CD4-positive, alpha-beta T cell (primary cell): ENCODE measurements at places on chromosomes 11 and 22. TPM values are rescaled to one million over a fixed set of nuclear protein-coding genes. Genes with fewer than 3 reads are reported as not detected.

GRCh38 chr11:24683583-24683982 lies 186.7 kb downstream of the LUZP2 start:
- no peak for DNase-seq

GRCh38 chr11:74696500-74696899 lies 34.7 kb downstream of the CHRDL2 start:
- no peak for DNase-seq

GRCh38 chr11:60914633-60915247 lies 782 bp downstream of the TMEM109 start:
- no peak for DNase-seq

GRCh38 chr11:93908689-93909088 lies 58.3 kb upstream of the VSTM5 start:
- DNase-seq, result no peak

GRCh38 chr11:100942016-100942415 lies 187.6 kb downstream of the PGR start:
- DNase-seq, result no peak

DNA sequence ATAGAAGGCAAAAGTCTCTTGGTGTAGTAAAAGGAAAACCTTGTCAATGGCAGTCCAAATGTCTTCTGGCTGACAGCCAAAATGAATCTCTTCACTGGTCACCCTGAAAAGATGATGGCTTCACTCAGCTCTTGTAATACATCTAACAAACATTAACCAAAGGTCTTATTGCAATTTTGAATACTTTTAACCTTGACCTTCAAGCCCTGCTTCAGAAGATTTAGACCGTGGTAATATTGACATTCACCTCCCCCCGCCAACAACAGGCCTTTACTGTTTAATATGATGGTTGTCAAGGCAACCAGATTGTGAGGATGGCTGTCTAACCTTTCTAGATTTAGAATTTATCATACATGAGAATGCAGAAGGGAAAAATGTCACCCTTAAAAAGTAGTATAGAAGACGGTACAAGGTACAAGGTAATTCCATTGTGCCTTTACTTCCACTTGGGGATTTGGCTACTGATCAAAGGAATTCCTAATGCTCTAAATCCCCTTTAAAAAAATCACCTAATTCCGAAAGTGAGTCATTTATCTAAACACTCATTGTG lies 342.3 kb downstream of the LARGE1 start:
- DNase-seq, result no peak

The FERMT3 gene
- total RNA-seq, result 55.8 TPM

The GNAZ gene
- total RNA-seq, result 0.38 TPM

The SYNGR1 gene
- total RNA-seq, result 0.44 TPM

The OR8D4 gene
- not detected for total RNA-seq

The TMEM132A gene
- total RNA-seq, result not detected

DNA sequence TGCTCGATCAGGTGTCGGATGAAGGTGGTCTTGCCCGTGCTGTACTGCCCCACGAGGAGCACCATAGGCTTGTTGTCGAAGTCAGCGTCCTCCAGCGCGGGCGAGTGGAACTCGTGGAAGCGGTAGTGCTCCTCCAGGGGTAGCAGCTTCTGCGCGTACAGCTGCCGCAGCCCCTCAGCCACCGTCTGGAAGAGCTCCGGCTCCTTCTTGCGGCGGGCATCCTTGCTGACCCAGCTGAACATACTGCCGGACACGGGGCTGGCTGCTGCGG lies 263 bp downstream of the EHD1 start:
- DNase-seq, result no peak

The PES1 gene
- total RNA-seq, result 30.5 TPM

DNA sequence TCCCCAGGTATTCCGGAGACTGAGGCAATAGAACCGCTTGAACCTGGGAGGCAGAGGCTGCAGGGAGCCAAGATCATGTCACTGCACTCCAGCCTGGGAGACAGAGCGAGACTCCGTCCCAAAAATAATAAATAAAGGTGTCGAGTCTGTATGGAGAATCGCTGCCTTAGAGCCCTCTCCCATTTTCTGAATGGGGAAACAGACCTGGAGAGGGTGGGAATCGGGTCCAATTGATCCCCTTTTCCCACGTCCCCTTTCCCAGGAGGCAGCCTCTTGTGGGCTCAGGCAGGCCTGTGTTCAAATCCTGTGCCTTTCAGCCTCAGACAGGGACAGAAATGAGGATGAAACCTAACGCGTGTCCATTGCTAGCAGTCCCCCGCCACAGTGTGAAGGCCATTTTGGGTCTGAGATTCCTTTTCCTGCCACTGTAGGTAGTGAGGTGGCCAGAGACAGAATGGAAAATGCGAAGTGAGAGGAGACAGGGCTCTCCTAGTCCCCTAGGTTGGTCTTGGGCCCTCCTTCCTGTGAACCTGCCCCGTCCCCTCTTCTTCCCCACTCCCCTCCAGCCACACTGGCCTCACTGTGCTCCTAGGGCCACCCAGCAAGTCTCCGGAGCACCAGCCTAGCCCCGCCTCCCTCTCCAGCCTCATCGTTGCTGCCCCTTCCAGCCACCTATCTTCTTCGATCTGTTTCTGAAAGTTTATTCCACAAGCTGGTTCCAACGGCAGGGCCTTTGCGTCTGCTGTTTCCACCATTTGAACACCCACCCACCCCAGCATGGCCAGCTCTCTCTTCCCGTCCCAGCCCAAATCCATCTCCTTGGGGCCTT lies 2.7 kb upstream of the POLDIP3 start:
- DNase-seq, result no peak

The TP53AIP1 gene
- total RNA-seq, result not detected

GRCh38 chr11:115963156-115963555 lies 458.9 kb upstream of the CADM1 start:
- no peak for DNase-seq

DNA sequence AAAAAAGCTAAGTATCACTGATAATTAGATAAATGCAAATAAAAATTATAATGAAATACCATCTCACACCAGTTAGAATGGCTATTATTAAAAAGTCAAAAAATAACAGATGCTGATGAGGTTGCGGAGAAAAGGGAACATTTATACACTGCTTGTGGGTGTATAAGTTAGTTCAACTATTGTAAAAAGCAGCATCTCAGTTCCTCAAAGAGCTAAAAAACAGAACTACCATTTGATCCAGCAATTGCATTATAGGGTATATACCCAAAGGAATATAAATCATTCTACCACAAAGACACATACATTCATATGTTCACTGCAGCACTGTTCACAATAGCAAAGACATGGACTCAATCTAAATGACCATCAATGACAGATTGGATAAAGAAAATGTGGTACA lies 120.3 kb upstream of the ZBED5 start:
- no peak for DNase-seq

DNA sequence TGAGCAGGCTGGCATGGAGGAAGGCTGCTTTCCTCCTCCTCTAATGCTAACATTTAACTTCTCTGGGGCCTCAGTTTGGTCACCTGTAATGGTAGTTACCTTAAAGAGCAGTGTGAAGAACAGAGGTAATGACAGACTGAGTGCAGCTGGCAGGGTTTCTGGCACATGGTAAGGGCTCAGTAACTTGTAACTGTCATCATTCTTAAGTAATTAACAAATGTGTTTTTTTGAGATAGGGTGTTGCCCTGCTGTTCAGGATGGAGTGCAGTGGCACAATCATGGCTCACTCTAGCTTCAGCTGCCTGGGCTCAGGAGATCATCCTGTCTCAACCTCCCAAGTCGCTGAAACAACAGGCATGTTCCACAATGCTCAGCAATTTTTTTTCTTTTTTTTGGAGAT lies 242.0 kb upstream of the SYN3 start:
- DNase-seq, result no peak

The OR4B1 gene
- total RNA-seq, result not detected

GRCh38 chr11:12812849-12813248 lies 138.6 kb downstream of the TEAD1 start:
- DNase-seq, result no peak

- no peak for DNase-seq
These were observed 11.1 kb downstream of the OR5B3 start for GRCh38 chr11:58395581-58395980.

- peak; percentile 79 for DNase-seq
These were observed 3.8 kb downstream of the APOL3 start for GRCh38 chr22:36156515-36157419.

- DNase-seq, result no peak
These were observed 41.1 kb downstream of the PDGFD start for GRCh38 chr11:104122836-104123235.

DNA sequence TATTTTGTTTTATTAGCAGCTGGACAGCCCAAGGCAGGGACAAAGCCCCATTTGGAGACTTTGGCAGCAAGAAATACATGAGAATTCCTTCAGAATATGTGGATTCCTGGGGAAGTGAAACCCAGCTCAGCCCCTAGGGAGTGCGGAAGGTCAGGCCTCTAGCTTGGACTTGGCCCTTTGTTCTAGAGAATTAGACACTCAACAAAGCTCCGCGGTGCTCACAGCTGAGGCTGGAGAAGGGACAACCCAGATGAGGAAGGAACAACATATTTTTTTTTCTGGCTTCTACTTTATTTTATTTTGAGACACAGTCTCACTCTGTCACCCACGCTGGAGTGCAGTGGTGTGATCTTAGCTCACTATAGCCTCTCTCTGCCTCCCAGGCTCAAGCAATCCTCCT lies 44.7 kb upstream of the SEPTIN5 start:
- no peak for DNase-seq

The SLC37A2 gene
- total RNA-seq, result 0.34 TPM
